Cardiac septum (tissue), 1 donor: ENCODE measurements at places on chromosomes 2 and 18. TPM values are rescaled to one million over a fixed set of nuclear protein-coding genes. Genes with fewer than 3 reads are reported as not detected.

- DNase-seq: no peak
Measured at GRCh38 chr2:79861059-79861374, 348.2 kb downstream of the CTNNA2 start.

DNA sequence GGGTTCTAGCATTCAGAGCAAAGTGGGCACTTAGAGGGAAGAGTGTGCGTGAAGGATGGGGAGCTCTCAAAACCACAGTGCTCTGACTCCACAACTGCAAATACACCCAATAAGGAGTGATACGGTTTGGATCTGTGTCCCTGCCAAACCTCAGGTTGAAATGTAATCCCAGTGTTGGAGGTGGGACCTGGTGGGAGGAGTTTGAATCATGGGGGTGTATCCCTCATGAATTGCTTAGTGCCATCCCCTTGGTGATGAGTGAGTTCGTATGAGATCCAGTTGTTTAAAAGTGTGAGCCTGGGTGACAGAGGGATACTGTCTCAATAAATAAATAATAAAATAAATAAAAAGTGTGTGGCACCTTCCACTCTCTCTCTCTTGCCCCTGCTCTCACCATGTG, 50.3 kb upstream of the CCDC85A start:
- no peak for DNase-seq

DNA sequence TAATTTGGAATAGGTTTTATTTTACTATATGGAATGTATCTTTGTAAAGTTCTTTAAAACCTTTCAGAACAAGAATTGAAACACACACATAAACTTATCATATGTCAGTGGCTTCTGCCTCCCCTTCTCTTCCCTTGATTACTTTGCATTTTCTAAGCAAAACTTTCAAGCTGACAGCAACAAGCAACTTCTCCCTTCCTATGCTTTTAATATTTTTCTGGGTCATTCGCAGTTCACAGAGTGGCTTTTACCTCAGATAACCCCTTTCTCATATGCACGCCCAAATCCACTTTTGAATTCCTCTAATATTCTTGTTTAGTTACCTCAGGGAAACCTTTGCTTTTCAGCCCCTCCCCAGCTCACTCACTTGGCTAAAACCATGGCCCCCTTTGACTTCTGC, 36.7 kb upstream of the CDC42EP3 start:
- no peak for DNase-seq

TXNL4A gene
- 96.5 TPM for total RNA-seq

DNA sequence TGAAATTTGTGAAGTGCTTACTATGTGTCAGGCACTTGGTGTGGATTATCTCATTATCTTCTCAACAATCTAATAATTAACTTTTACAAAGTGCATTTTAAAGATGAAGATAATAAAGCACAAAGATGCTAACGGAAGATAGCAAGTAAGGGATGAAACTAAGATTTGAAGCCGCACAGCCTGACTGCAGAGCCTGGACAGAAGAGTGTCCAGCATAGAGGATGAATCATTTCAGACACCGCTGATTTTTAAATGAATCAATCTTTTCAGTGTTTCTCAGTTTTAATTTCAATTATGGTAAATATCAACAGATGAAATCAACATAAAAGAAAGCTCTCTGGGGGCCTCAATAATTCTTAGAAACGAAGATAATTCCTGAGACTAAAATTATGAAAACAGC, 24.5 kb upstream of the STAM2 start:
- no peak for DNase-seq

LIPG gene
- total RNA-seq: 1.7 TPM

ACTR3 gene
- total RNA-seq: 152 TPM

- DNase-seq: no peak
Measured at GRCh38 chr2:152348388-152348787, 13.4 kb downstream of the FMNL2 start.

DNA sequence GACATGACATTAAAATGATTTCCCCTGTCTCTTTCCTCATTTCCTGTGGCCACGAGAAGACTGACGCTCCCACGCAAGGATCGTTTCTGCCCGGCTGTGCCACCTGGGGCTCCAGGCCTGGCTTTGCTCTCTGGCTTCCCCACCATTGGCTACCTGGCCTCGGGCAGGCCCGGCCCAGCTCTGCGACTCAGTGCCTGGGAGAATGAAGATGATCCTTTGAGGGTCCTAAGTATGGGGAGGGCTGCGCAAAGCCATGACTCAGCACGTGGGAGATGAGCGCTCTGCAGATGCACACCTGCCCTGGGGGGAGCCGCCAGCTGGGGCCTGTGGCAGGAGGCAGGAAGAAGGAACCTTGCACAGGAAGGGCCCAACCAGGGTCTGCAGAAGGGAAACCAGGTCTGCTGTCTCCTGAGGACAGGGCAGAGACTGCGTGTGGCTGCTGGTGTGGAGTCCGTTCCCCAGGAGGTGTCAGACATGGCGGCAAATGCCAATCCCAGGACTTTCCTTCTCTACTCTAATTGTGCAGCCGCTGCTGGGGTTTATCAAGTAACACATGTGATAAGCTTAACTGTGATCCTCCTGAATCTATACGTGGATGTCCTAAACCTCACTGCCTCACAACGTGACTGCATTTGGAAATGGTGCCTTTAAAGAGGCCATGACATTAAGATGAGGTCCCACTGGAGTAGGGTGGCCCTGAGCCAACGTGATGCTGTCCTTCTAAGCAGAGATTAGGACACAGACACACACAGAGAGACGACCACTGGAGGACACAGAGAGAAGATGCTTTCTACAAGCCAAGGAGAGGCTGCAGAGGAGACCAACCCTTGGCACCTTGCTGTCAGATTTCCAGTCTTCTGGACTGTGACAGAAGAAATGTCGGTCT, 32.9 kb downstream of the MBP start:
- no peak for DNase-seq

DNA sequence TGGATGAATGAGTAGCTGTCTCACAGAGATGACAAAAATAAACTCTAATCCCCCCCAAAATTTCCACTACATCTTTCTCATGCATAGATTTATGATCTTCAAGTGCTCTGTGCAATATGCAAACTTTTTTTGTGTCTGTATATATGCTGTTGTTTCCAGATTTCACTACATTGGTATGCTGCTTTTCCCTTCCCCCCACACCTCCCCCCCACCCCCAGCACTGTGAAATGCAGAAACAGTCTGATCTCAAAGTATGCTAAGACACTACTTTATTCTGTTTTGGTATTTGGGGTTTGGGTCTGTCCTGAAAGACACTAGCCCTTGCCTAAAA, 524 bp upstream of the KLHL14 start:
- no peak for DNase-seq

- DNase-seq: no peak
Measured at GRCh38 chr2:150832686-150833085, 345.2 kb upstream of the RND3 start.

DNA sequence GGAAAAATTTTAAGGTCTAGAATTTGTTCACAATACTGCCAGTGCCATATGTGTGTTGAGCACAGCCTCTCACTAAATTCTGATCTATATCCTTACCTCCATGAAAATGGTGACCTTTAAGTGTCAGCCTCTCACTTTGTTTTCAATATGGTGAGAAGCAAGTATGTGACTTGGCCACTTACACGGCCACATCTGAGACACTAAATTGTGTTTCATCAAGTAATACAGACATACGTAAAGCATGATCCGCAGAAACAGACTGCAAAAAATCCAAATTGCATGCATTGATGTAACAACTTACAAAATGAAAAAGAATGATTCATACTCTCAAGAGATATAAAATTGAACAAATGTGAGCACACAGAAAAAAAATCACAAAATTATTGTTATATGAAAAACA, 55.2 kb upstream of the UGP2 start:
- no peak for DNase-seq

- no peak for DNase-seq
Measured at GRCh38 chr18:42168487-42168886, 213.5 kb downstream of the PIK3C3 start.

DNA sequence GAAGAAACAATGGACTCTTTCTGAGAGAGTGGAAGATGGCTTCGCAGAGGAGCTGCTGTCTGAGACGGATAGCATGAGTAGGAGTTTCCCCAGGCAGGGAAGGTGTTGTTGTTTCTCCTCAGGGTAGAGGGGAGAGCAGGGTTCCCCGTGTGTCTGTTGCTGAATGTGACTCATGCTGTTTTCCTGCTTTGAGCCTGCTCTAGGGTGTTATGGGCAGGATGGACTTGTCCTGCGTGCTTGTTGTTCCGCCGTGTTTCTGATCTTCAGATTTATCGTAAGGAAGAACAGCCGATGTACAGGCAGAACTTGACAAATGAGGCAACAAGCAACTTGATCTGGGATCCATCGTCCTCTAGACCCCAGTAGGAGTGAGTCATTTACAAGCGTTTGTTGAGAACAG, 19.7 kb upstream of the MYCN start:
- no peak for DNase-seq

ERMN gene
- total RNA-seq: not detected

ABCB11 gene
- total RNA-seq: 0.03 TPM

DUSP19 gene
- 8.6 TPM for total RNA-seq

DNA sequence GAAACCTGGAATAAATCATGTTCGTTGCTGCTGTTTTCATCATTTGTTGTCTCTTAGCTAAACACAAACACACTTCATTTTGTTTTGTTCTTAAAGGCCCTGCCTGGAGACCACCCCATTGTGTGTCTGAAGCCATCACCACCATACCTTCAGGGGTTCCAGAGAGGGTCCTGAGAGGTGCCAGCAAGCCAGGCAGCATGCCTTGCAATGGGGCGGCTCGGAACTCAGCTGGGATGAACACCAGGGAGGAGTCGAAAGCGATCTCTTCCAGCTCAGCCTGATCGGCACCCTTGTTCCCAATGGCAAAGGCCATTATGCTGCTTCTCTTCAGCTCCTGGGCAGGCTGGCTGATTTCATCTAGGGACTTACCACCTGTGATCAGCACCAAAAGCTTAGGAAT, 33.2 kb downstream of the COL6A3 start:
- no peak for DNase-seq

DNA sequence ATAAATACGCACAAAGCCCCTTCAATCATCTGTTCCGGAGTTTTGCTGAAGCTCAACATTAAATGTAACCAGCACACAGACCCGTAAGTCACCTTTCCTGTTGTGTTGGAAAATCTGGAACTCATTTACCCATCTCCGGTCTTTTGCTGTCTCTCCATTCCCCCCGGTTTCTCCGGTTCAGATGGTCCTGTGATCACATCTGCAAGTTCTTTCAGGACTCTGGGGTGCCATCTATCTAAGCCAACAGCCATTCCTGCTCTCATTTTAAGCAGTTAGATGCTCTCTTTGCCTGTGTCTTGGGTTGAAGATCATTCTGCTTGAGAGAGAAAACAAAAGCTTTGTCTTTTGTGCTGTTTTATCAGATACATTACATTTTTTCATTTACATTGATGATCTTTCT, 91.7 kb upstream of the TGIF1 start:
- no peak for DNase-seq

MYO7B gene
- 0.78 TPM for total RNA-seq

- no peak for DNase-seq
Measured at GRCh38 chr2:236545248-236545658, 24.4 kb upstream of the ACKR3 start.

DNA sequence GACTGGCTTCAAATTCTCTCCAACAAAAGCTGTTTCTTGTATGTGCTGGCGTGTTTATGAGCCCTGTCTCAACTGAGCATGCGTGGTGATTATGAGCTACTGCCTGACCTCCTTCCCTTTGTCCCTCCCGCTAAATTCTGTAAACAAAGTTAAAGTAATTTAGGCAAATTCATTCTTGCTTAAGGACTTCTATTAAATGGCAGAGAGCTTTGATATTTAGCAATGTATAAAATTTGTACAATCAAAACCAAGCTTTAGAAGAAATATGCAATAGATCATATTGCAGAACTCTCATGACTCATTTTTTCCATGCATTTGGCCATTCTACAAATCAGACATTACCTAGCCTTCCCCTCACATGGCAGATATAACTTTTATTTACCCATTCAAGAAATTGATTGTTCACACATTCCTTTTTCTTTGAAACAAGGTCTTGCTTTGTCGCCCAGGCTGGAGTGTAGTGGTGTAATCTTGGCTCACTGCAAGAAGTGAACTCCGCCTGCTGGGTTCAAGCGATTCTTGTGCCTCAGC, 18.2 kb downstream of the IGFBP2 start:
- no peak for DNase-seq

GRCh38 chr2:147945660-147946059, 74.9 kb downstream of the ORC4 start:
- DNase-seq: no peak

COMMD1 gene
- 56.0 TPM for total RNA-seq

PLCL1 gene
- 82.5 TPM for total RNA-seq

ZFAND2B gene
- 23.9 TPM for total RNA-seq

- DNase-seq: no peak
Measured at GRCh38 chr2:165566008-165566407, 96.5 kb downstream of the CSRNP3 start.

DNA sequence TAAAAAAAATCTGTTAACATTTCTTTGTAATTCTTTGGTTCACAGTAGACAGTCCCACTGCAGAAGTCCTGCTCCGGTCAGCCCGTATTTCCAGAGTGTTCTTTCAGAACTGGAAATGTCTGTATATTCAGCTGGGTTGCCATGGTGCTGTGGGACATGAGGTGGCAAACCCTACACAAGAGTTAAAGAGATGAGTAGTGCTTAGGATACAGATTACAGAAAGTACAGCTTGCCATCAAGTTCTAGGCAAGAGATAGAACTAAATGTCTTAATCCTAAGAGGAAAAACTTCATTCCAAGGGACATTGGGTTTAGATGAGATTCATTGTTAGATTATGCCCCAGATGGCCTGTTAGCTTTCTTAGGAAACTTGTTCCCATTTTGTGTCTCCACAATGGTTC, 60.1 kb downstream of the FMNL2 start:
- DNase-seq: no peak

DNA sequence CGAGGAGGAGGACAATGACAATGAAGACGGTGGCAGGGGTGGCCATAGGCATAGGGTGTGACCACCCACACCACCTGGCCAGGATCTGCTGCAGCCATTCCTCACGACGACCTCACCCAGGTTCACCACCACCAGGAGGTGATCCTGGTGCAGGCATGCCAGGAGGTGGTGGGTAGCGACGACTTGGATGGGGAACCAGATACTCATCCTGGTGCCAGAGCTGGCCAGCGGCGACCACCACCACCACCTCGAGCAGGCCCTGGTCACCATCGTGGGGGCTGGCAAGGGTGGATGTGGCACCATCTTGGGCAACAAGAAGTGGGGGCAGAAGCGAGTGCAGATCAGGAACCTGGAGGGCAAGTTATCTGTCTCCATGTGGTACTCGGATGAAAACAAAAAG, 117.1 kb upstream of the NXPH2 start:
- DNase-seq: no peak

- no peak for DNase-seq
Measured at GRCh38 chr2:177241711-177242120, 22.8 kb downstream of the NFE2L2 start.

- DNase-seq: no peak
Measured at GRCh38 chr18:78192054-78192453, 787.6 kb upstream of the SALL3 start.

DNA sequence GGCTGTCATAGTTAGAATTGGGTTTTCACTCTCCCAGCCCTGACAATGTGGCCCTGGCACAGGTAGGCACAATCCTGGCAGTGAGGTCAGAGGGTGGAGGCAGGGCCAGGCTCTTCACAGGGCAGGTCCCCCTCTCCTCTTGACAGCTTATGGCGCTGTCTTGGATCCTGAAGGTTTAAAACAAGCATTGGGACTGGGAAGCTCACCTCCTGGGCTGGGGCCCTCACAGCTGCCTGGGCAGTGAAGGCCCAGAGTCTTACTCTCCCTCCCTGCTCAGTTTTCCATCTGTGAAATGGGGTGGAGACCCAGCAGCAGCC, 23.3 kb downstream of the LBH start:
- no peak for DNase-seq

- no peak for DNase-seq
Measured at GRCh38 chr2:215532844-215533243, 97.0 kb upstream of the FN1 start.

REG1B gene
- total RNA-seq: not detected

- no peak for DNase-seq
Measured at GRCh38 chr2:177832611-177833433, 239.8 kb downstream of the PDE11A start.

PCARE gene
- 0.11 TPM for total RNA-seq
